DMS53 (cell line): ENCODE measurements at places on chromosomes 2 and 18.

GRCh38 chr18:79367480-79367879 is 28.2 kb upstream of the NFATC1 start:
- DNase-seq = no peak

DNA sequence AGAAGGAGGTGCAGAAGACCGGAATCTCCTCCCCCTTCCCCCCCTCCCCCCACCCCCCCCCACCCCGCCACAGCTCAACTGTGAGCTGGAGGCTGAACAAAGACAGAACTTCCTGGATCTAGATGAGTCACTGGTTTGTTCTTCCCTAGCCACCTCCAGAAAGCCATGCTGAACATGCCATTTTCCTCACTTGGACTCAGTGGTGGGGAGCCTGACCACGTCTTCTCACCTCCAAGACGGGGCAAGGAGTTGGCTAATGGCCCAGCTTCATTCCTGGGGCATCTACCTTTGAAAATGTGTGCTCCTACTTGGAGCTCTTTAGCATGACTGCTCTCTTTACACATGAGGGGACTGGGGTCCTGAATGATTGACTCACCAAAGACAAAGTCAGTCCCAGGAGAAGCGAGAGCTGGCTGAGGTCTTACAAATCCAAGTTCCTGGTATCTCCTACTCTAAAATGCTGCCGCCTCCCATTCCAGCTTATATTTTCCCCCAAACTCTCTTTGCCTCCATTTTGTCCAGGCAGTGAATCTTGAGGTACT is 22.6 kb upstream of the FZD5 start:
- DNase-seq = peak; percentile 90

GRCh38 chr18:41128545-41128944 is 826.5 kb upstream of the PIK3C3 start:
- no peak for DNase-seq

DNA sequence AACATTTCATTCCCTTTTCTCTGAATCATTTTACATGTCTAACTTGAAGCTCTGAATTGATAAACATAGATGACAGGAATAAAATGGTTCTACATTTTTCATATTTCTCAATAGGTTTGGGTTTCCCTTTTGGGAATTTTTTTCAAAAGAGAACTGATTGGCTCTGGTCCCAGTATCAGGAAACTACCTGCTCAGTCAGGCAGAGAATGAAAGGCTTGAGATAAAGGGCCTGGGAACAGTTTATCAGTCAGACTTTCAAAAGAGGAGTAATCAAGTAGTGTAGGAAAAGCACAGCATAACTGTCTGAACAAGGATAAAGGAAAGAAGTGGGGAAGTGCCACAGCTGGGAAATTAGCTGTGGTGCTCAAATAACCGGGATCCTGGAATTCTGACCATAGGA is 28.3 kb upstream of the CCL20 start:
- DNase-seq = no peak

GRCh38 chr18:79949697-79950487 is 1.6 kb downstream of the SLC66A2 start:
- no peak for DNase-seq

GRCh38 chr2:105102963-105103421 is 65.1 kb downstream of the MRPS9 start:
- peak; percentile 27 for DNase-seq

DNA sequence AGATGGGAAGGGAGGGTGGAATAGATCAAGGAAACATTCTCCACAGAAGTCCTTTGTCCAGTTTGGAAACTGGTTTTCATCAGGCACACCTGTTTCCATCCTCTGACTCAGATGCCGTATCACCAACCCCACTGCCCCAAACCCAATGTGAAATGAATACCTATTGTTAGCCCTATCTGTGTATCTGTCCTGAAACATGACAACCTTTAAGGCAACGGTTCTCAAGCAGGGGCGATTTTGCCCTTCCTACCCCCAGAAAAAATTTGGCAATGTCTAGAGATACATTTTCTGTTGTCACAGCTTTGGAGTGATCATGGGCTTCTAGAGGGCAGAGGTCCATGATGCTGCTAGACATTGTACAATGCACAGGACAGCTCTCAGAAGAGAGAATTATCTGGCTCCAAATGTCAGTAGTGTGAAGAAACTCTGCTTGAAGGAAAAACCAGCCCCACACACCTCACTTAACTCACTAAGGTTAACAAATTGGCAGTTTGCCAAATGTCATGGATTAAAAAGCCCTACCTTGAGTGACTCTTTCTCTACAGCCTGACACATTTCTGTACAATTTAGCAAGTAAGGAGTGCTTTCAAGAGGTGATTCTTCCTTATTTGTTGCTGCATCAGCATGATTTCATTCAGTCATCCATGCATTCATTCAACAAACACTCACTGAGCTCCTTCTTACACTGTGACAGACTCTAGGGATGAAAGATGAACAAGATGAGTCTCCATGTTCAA is 3.4 kb downstream of the SCTR start:
- peak; percentile 29 for DNase-seq

DNA sequence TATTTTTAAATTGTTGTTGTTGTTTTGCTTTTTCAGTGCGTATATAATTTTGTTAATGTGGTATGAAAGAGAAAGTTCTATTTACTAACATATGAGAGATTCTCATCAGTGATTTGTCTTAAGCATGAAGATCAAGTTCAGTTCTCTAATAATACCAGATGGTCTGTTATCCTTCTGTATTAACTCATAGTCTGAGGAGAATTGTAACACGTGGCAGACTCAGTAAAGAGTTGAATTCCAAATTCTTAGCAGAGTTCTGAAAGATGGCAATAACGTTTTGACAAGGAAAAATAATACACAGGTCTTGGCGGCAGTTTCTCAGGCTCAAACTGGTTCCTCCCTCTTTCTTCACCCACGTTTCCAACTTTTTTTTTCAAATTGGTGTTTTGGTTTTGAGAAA is 17.2 kb upstream of the COL3A1 start:
- no peak for DNase-seq

DNA sequence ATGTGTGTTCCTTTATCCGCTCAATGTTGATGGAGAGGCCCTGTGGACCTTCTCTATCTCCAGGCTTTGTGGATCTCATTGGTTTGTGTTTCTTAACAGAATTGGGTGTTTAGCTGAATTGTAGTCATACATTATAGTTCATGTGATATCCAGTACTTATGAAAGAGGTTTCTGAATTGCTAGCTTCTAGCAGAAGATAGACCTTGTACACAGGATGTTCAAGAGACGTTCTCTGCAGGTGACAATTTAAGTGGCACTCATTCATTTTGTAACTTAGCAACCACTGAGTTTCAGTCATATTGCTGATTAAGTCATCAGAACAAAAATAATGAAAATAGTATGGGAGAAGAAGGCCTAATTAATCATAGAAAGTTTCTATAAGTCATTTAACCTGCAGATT is 279.2 kb downstream of the ALPK2 start:
- peak; percentile 89 for DNase-seq

DNA sequence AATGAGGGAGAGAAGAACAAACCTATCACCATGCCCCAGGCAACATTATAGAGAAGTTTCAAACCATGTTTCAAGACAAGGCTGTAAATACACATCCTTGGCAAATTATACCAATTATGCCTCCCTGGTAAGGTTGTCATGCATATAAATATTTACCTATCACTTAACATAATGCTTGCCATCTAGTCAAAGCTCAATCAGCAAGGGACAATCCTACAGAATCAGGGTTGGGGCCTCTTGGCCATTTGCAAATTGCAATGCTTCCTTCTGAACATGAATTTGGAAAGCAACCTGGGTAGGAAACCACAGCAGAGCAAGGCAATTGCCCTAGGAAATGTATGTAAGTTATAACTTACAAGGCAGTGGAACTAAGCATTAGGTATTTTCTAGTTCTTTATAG is 907.2 kb upstream of the CDH2 start:
- peak; percentile 5 for DNase-seq

DNA sequence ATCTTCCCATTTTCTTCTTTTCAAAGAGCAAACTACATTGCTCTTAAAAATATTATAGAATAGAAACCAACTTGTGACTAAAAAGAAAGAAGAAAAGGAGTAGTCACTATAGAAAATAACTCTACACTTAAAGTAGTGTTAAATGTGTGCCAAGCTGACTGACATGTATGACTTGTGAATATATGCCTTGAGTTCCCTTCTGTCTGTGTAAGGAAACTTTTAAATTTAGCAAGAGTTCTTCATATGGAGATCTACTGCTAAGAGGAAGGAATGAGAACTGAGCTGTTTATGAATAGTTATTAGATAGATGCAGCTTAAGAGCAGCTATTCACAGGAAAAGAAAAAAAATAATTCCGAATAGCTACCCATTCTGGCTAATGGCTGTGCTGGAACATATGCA is 1221.7 kb upstream of the ZEB2 start:
- DNase-seq = no peak

DNA sequence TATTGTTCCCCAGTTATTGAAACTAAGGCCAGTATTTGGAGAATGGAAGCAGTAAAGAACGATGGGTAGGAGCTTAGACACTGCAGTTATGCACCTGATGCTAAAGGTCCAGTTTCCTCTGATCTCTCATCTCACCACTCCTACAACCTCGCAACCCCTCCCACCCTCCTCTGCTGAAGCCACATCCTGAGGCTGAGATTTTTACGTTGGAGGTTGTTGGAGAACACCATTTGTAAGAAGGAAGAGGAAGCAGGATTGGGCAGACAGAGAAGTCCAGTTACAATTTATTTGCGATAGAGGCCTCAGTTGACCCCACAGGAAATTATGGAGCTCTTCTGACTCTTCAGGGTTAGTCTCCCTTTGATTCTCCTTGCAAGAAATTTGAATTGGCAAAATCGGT is 54.3 kb upstream of the NDUFV2 start:
- no peak for DNase-seq

GRCh38 chr2:142819411-142819810 is 58.1 kb upstream of the KYNU start:
- no peak for DNase-seq

- DNase-seq = peak; percentile 89
These were observed at the start of gene C1GALT1C1L for GRCh38 chr2:43676322-43677050. Gene C1GALT1C1L, minus strand, starts transcription at chr2:43676429. Its CDS starts 107 bp downstream, at chr2:43676322.

GRCh38 chr2:102592601-102593000 is 26.8 kb upstream of the SLC9A2 start:
- DNase-seq = peak; percentile 66

DNA sequence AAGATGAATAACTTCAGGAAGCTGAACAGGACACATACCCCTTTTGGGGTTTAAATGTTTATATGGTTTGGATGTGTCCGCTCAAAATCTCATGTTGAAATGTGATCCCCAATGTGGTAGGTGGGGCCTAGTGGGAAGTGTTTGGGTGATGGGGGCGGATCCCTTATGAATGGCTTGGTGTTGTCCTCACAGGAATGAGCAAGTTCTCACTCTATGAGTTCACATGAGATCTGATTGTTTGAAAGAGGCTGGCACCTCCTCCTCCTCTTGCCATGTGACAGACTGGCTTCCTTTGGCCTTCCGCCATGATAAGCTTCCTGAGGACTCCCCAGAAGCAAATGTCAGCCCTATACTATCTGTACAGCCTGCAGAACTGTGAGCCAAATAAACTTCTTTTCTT is 88.6 kb upstream of the ZNF532 start:
- no peak for DNase-seq

GRCh38 chr18:77255426-77256105 is 5.9 kb downstream of the GALR1 start:
- no peak for DNase-seq

- DNase-seq = no peak
These were observed 67.7 kb upstream of the DNMT3A start for GRCh38 chr2:25409468-25409867.

DNA sequence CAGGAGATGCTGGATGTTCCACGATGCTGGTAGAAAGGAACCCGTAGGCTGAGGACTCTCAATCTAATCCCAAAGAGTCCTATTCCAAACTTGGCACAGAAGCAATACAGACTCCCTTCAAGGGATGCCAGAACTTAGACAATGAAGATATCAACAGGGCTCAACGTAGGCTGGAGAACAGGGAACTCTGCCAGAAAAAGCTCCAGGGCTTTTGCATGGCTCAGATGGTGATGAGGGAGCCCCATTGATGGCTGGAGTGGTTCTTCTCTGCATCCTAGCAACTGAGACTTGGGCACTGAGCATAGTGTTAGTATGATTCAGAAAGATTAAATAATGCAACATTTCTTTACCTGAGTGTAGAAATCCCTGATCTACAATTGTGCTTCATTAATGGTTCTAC is 117.2 kb upstream of the NCK2 start:
- no peak for DNase-seq

DNA sequence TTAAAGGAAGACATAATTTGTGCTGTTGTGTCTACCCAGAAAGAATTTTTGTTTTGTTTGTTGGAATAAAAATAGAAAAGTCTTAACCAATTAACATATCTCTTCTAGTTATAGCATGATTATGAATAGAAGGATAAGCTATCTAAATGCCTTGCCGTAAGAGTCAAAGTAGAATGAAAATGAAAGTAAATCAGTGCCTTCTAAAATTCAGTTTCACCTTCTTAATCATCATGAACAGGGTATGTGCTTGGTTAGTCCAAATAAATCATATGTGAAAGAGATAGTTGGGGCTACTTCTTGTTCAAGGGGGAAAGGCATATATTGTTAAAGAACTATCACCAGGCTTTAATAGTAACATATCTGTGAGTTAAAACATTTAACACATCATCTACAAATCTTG is 91.5 kb downstream of the GULP1 start:
- no peak for DNase-seq

GRCh38 chr2:44689516-44689915 is 252.0 kb upstream of the SIX3 start:
- no peak for DNase-seq

DNA sequence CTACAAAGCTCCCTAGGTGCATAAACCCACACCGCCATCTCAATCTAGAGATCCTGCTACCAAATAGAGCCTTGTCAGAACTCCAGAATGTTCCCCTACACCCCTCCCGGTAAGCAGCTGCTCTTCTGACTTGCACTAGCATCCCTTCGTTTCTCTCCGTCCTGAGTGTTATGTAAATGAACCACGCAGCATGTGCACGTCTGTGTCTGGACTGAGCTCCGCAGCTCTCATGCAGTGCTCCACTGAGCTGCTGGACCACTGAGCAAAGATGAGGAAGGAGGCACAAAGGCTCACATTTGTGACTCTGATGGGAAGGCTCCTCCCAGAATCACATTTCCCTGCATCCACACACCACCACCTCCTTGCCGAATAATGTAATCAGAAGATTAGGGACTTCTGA is 203.6 kb downstream of the MYT1L start:
- no peak for DNase-seq

DNA sequence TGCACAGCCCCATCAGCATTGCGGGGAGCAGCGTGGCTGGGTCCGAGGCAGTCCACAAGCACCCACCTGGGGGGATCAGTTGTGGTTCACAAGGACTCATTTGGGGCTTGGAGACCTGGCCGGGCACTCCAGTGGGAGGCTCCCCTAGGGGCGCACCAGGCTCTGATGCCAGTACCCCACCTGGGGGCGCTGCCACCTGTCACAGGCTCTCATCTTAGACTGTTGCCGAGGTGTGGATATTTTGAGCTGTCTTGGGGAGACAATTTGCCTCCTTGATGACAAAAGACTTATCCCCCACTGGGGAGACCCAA is 3.0 kb downstream of the ADRA2B start:
- no peak for DNase-seq

- no peak for DNase-seq
These were observed 6.5 kb upstream of the COBLL1 start for GRCh38 chr2:164847981-164848741.
